ENCODE measurements at places on chromosomes 11 and 22.

DNA sequence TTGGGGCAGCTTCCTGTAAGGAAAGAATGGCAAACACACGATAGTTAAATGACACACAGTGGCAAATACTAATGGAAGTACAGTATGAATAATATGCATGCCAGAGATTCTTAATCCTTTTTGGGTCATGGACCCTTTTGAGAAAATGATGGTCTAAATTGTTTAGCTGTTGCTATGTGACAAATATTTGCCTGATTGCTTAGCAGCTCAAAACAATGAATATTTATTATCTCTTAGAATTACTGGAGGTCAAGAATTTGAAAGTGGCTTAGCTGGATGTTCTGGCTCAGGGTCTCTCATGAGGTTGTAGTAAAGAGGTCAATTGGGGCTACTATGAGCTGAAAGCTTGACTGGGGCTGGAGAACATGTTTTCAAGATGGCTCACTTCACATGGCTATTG, 69.7 kb downstream of the FANCF start:
- DNase-seq, result no peak

- no peak for DNase-seq
Observed at GRCh38 chr11:92387859-92388258, 163.2 kb downstream of the FAT3 start.

DNA sequence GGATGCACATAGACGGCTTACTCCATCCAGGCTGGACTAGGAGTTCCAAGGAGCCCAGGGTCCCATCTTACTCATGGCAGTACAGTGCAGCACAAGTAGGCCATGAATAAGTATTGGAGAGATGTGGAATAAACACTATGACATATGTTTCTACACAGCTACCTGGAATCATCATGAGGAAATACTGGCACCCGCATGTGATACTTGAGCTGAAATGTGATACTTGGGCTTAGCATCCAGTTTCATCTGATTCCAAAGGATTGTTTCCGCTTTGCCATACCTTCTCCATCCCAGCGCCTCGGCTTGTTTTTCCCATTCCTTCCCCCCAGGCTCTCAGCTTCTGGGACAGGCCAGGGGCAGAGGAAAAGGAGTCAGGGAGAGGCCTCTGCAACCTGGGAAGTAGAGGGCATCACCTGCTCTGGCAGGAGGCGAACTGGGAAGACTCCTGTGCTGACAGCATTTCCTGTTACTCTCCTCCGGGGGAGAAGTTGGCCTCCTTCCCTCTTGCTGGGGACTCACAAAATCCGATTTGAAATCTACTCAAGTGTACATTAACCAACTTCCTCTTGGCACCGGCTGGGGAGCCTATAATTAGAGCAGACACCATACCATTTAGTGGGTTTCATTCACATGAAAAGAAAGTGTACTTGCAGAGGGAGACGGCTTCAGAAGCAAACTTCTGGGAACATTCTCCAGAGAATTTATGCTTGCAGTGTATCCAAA, 187.8 kb downstream of the MIAT start:
- DNase-seq, result no peak

DNA sequence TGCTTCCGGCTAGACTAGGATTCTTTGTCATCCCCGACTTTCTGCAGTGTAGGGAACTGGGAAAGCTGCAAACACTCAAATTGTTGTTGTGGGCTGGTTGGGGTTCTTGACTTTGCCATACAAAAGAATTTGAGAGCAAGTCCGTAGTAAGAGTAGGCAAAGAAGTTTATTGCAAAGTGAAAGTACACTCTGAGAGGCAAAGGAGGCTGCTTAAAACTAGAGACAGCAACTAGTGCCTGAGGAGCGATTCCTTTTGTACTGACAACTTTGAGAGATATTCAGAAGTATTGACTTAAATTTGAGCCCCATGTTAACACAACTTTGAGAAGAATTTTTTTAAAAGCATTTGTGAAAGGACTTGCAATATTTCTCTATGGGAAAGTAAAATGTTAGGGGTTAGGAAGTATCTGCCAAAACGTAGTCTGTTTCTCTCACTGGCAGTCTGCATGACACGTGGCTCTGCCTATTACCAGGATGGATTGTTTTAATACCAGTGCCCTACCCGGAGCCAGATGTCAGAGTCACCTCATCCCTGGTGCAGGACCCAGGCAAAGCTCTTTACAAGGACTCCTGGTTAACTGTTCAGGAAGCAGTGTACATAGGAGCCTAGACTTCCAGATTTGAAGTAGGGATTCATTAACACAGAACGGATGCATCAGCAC, 85.0 kb upstream of the CLPB start:
- DNase-seq, result peak; percentile 9

DNA sequence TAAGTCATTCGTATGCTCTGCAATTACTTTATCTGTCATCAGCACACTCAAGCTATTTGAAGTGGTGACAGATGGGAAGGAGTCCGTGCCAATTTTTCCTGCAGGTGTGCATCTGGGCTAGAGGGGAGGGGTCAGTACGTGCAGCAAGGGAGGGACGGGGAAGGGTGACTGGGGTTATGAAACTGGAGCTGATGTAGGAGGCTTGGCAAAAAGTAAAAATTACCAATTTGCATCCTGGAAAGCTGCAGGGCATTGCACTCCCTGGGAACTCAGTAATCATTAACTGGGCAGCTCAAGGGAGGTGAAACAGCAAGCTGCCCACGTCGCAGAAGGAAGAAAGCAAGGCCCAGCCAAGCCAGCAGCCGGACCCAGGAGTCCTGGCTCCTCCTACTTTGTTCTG, 87.1 kb upstream of the TMEM45B start:
- DNase-seq, result no peak

GRCh38 chr22:21951931-21952465, 650 bp downstream of the PPM1F start:
- DNase-seq, result peak; percentile 34

DNA sequence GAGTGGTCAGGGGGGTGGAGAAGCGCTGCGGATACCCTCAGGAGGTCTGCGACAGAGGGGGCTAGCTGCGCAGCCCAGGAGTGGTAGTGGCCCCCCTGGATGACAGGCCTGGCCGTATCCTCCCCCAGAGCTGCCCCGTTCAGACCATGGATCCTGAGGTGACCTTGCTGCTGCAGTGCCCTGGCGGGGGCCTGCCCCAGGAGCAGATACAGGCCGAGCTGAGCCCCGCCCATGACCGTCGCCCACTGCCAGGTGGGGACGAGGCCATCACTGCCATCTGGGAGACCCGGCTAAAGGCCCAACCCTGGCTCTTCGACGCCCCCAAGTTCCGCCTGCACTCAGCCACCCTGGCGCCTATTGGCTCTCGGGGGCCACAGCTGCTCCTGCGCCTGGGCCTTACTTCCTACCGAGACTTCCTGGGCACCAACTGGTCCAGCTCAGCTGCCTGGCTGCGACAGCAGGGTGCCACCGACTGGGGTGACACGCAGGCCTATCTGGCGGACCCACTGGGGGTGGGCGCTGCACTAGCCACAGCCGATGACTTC, 505 bp downstream of the NUDT22 start:
- peak; percentile 82 for DNase-seq

GRCh38 chr11:121497176-121497998, 44.6 kb upstream of the SORL1-AS1 start:
- no peak for DNase-seq

GRCh38 chr22:49198705-49199084, 629.0 kb downstream of the BRD1 start:
- DNase-seq, result no peak

DNA sequence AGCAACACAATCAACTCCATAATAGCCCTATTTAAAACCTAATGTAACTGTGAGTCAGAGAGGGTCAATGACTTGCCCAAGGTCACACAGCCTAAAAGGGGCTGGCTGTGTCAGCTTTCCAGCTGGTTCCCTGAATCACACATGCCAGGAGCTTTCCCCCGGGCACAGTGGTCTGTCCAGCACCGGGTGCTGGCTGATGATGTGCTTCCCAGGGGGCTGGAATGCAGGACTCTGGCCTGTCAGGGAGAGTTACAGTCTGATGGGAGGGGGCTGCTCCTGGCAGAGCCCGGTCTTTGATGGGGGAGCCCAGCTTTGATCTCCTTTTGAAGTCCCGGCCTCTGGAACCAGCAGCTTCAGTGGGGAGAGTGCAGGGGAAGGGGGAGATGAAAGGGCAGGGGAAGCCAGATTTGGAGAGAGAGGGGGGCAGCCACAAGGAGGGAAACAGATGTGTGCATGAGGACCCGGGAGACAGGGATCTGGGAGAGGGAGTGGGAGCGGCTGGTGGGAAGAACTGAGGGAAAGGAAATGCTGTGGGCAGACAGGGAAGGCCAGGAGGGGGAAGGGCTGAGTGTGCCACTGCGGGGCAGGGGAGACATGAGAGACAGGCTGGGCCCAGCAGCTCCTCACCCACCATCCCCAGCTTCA, 102.7 kb downstream of the NECTIN1 start:
- no peak for DNase-seq

DNA sequence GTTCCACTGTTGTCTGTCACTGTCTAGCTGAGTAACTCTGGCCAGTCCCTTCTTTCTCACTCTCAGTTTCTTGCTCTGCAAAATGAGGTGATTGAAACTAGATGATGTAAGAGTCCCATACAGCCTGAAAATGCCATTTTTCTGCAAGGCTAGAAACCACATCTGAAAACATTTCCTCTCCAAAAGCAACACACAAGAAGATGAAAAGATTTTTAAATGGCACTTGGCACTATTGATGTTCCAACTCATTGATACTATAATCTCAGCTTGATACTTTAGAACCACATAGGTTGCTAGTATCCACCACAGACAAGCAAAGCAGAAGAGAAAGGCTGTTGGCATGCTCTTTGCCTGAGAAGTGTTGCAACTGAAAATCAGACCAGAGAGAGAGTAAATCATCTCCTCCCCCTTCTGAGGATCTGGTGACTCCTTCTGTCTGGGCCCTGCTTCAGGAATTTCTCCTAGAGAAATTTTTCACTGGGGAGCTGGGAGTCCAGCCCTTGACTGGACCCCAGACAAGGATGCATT, 1217.9 kb downstream of the LRRC4C start:
- DNase-seq, result no peak

DNA sequence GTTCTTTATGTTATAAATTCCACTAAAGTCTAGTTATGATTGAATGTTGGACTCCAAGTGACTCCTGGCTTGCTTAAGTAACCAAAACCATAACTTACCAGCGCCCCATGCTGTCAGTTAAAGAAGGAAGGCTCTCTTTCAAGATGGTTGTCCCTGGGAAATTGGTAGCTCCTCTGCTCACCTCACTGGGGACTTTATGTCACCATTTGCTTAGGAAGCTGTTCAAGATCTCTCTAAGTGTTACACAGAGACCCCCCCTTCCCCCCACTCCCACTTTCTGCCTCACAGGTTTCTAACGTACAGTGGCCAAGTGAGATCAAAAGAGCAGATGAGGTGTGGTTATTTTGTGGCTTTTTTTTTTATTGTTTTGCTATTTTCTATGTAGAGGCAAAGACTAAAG, 301.8 kb downstream of the AASDHPPT start:
- no peak for DNase-seq

- peak; percentile 69 for DNase-seq
Observed at GRCh38 chr22:42202669-42203068, 67.8 kb downstream of the TCF20 start.

- DNase-seq, result no peak
Observed at GRCh38 chr22:24441406-24442351, 14.3 kb downstream of the ADORA2A start.

DNA sequence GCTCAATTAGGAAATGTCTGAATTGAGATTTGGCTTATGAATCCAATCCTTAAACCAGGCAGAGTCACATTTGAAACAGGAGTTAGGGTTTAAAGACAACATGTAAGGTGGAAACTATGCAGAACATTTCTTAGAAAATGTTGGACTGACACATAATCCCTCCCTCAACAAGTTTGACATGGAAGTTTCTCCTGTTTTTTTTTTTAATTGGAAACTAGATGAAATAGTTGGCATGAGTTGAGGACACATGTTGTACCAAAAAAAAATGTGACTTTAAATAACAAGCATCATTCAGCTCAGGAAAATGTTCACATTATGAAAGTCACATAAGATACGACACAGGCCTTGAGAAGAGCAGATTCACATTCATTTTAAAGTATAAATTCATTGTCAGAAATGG, 154.9 kb upstream of the DDI1 start:
- DNase-seq, result no peak

DNA sequence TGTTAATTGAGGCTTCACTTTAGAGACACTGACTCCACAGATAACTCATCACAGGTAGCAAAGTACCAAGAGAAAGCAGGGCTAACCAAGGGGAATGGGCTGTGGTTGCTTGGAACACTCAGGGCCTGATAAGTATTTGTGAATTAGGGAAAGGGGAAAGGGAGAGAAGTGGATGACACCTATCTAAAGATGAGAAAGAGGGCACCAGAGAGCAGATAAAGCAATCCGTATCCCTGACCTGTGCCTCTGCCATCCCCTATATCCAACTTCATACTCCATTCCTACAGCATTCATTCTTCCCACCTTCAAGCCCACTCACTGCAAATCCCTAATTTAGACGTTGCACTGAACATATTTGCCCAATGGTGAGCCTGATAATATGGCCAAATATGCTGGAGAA, 43.0 kb upstream of the API5 start:
- no peak for DNase-seq

DNA sequence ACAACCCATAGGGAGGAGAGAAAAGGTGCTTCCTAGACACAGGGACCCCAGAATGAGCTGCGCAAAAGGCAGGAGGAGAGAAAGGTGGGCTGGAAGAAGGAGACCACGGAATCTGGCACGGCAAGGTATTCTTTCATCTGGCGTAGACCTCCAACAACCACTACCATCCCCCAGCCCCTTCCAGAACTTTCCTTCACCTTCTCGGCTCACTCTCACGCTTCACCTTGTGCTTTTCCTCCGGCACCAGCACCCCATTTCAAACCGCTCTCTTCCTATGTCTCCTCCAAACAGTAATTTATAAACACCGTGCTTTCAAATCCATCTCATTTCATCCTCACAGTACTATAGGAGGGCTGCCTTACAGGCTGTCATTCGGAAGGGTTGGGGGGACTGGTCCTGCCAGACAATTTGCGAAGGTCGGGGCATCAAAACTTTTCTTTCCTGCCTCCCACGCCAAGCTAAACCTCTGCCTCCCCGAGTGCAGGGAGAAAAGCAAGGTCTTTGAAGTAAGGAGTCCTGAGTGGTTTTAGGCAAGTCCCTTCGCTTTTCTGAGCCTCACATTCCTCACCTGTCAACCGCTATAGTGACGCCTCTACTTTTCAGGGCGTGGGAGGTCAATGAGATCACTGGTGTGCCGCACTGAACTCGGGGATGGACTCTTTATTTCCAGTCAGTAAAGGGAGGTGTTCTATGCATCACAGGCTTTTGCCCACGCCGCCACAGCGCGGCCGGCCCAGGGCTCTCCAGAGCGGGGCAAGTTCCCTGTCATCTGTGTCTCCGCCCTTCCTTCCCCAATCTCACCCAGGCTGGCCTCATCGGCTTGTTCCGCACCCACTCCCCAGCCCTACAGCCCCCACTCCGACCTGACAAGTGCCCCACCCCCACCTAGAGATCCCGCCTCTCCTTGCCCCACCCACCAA, 800 bp downstream of the KCTD21 start:
- DNase-seq, result peak; percentile 85

- no peak for DNase-seq
Observed at GRCh38 chr11:57709802-57710367, 2.1 kb downstream of the MED19 start.

Data from stimulated activated CD4-positive, alpha-beta T cell treated with anti-CD3 and anti-CD28 coated beads, Interleukin-15, amount 100 ng/mL, for 24 hours (primary cell).